ENCODE measurements at places on chromosomes 16 and 17. TPM values are rescaled to one million over a fixed set of nuclear protein-coding genes. Genes with fewer than 3 reads are reported as not detected.

DNA sequence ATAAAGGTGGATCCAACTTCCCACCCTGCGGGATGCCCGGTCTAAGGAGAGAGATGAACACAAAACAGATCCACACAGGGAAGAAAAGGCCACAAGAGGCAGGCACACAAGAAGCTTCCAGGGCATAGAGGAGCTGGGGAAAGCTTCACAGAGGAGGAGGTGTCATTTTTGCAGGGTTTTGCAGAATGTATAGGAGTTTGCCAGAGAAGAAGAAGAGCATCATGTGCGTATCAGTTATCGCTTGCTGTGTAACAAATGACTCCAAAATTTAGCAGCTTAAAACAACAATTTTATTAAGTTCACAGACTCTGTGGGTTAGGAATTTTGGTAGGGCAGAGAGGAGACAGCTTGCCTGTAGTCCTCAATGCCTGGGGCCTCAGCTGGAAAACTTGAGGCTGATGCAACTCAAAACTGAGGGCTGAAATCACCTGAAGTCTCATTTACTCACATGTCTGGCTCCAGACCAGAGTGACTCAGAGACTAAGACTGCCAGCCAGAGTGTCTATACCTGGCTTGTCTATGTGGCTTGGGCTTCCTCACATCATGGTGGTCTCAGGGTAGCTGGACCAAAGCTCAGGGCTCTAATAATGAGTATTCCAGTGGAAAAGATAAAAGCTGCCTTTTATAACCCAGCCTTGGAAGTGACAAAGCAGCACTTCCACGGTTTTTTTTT lies 33.9 kb upstream of the ZNF423 start:
- DNase-seq, result no peak

GRCh38 chr17:74214484-74215341 lies 1.3 kb downstream of the TTYH2 start:
- DNase-seq, result no peak

DNA sequence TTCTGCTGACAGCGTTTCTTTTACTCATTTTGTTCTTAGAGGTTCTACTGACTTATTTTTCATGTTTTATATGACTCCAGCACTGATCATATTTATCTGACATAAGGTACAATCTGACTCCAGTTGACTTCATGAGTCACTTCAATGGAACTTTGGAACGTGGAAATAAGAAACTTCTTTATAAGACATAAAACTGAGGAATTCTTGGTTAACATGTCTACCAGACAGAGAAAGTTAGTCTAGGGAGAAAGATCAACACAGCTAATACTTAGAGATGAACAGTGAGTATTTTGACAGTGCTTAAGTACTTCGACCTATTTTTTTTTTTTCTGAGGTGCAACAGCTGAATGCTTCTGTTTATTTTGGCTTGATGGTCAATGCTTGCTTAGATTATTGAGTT lies 679.5 kb downstream of the KCNJ2 start:
- DNase-seq, result no peak

DNA sequence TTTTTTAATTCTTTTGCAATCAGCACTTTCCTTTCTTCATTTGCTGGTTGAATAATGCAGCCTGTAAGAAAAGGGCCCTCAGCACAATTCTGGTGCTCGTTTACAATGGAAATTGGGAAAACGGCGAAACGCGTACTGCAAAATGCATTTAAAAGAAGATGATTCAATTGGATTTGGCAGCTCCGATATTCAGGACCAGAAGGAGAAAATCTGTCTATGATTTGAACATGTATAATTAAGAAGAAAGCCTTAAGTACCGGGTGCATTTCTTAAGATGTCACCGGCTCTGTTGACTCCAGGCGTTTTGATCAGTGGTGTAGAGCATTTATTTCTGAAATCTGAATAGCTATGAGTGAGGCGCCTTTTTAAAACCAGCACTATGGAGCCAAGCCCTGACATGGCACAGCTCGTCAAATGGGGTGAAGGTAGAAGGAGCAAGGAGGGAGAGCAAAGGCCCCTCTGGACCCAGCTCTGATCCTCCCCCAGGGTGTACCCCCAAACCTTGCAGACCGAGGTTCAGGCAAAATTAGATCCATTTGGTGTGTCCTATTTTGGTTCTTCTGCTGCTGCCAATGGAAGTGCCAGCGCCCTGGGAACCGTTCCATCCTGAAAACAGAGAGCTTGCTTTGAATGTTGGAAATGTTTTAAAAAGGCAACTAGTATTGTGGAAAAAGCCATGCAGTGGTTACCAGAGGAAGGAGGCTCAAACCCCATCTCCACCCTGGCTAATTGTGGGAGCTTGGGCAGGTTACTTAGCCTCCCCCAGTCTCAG lies 161.4 kb upstream of the RPL38 start:
- no peak for DNase-seq

GRCh38 chr17:33491871-33492481 lies 198.9 kb upstream of the ASIC2 start:
- no peak for DNase-seq

GRCh38 chr16:81693041-81693743 lies 85.9 kb upstream of the PLCG2 start:
- no peak for DNase-seq

- DNase-seq, result no peak
Measured at GRCh38 chr16:11211977-11212797, 43.8 kb downstream of the SOCS1 start.

Gene CACNG4
- 0.20 TPM for polyA plus RNA-seq

Gene PPM1E
- 0.25 TPM for polyA plus RNA-seq

Gene MYH3
- polyA plus RNA-seq, result 5.9 TPM

Measured in urinary bladder (tissue), 4 donors.